ENCODE measurements at places on chromosomes 1 and 21. TPM values are rescaled to one million over a fixed set of nuclear protein-coding genes. Genes with fewer than 3 reads are reported as not detected.

DNA sequence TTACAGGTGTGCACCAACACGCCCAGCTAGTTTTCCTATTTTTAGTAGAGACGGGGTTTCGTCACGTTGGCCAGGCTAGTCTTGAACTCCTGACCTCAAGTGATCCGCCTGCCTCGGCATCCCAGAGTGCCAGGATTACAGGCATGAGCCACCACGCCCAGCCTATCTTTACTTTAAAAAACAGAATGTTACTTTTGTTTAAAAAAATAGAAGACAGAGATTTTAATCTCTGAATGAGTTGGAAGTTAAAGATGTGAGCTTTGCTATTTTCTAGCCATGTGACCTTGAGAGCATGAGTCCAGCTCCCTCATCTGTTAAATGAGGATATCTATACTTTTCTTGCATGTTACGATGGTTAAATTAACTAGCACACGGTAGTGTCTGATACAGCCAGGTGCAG, 3.9 kb upstream of the PUM1 start:
- no peak overlapping the region for H3K27ac ChIP-seq
- no peaks in the 10 kb centered on the region for H3K36me3 ChIP-seq
- H3K4me3 ChIP-seq, result no peak overlapping the region
- H3K27me3 ChIP-seq, result peaks cover 3% of the 10 kb centered on the region

S100A9 gene
- total RNA-seq, result not detected

- peaks cover 3% of the 10 kb centered on the region for H3K4me1 ChIP-seq
- H3K4me3 ChIP-seq, result no peak overlapping the region
- no peaks in the 10 kb centered on the region for H3K27me3 ChIP-seq
- no peak for DNase-seq
- H3K36me3 ChIP-seq, result peaks cover 4% of the 10 kb centered on the region
- H3K27ac ChIP-seq, result no peak overlapping the region
Measured at GRCh38 chr1:199218533-199218932, 579.7 kb downstream of the PTPRC start.

SLC19A2 gene
- total RNA-seq, result 12.8 TPM

DNA sequence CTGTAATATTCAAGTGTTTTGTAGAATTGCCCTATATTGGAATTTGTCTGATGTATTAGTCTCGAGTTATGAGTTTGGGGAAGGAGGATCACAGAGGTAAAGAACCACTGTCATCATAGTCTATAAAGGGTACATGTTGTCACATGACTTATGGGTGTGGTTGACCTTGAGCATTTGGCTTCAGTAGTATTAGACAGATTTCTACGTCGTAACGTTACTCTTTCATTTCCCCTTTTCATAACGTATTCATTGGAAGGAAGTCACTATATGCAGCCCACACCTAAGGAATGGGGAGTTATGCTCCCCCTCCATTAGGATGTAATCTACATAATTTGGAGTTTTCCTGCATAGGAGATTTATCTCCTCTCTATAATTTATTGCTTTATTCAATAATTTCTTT, 110.1 kb upstream of the VAV3 start:
- no peak for DNase-seq
- no peaks in the 10 kb centered on the region for H3K27me3 ChIP-seq
- no peak overlapping the region for H3K27ac ChIP-seq
- no peaks in the 10 kb centered on the region for H3K36me3 ChIP-seq
- peaks cover 2% of the 10 kb centered on the region for H3K4me1 ChIP-seq

ETV3L gene
- total RNA-seq, result not detected
